ENCODE measurements at places on chromosomes 13 and 19.

DNA sequence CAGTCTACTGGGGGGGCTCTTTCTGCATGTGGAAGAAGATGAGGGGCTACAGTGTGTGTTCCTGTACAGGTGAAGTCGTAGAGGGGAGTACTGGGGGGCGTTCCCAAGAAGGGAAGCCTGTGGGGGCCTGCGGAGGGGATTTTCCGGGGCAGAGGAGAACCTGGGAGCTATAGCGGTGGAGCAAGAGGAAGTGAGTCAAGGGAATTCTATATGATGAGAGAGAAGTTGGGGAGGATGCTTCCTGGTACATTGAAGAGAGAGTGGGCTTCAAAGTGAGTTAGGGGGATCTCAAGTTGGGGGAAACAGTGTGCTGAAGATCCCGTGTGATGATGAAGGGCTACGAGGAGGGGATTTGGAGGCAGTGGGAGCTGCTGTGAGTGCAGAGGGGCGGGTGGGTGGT, 1.9 kb upstream of the CACNG8 start:
- DNase-seq, result no peak

DNA sequence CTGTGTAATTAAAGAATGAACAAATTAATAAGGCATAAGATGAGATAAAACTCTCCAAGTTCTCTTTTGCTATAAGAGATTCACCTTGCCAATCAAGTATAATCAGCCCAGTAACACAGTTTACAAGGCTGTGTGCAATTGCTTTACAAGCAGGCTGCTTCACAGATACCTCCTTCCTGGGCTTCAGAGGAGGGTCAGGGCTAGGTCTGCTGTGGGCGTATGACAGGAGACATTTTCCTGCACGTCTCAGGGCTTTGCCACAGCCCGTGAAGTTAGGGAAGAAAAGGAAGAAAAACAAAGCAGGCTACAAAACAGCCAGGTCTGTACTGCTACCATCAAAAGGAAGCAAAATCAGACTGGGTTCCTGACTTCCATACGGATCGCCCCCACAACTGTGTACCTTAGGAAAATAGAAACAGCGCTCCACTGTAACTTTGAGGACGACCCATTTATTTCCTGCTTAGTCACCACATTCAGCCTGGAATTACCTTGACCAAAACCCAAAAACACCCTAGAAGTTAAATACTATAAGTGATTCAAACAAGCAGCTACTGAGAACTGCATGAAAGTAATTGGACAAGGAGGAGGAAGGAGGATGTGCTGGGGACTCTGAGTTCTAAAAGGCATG, 12.4 kb downstream of the EFNB2 start:
- DNase-seq, result no peak

DNA sequence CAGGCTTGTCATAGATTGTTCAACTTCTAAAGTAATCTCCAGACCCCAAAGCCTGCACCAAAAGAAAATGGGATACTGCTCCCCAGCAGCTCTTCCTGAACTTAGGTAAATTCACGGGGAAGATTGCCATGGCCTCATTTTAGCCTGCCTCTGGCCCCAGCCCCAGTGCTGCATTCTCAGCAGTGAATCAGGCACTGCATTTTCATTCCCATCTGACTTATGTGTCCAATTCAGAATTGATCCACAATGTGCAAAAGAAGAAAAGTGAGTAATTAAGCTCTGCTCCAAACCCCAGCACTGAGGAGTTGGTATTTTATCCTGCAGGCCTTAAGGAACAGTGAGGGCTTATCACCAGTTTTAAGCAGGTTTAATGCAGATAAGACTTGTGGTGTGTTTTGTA, 176.4 kb downstream of the KCTD12 start:
- DNase-seq, result no peak

DNA sequence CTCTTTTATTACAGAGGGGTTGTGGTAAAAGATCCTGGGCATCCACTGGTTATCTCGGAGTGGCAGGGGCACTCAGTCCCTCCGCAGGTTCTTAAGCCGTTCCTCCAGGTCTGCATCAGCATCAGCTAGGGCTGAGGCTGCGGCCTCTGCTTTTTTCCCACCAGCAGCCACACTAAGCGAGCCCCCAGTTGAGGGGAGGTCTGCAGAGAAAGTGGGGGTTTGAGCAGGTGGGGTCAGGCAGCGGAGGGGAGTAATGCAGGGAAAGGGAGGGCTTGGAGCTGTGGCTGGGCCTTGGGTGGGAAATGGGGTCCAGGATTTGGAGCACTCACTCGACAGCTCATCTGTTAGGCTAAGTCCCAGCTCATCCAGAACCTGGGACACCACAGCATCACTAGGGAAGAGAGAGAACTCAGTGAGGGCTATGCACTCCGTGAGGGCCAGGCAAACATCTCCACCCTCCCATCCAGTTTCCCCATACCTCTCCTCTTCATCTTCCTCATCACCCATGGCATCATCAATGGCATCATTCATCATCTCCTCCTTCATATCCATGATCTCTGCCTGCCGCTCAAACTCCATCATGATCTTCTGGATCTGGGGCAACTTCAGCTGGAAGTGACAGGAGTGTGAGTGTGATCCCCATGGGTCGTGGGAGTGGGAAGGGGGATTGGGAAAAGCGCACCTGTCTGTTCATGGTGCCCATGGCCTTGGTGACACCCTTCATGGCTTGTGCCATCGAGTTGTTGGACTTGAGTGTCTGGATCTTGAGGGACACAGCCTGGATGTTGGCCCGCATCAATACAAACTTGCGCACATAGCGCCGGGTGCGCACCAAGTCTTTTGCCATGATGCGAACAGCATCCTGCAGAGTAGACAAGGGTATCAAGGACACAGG, 3.1 kb downstream of the CHMP2A start:
- DNase-seq, result no peak

DNA sequence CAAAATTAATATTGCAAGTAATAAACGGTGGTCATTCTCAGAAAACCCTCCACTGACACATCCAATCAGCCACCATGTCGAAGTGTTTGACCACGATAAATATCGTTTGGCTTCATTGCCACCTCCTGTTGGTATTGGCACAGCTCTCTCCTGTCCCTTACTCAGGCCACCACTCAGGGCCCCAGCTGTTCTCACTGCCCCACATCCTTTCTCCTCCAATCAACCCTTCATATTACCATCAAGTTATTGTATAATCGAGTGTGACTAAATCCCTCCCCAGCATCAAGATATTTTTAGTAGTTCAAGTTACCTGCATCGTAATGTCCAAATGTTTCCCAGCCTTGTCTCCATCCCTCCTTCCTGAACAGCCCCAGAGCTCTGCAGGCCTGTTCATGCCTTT, 50.4 kb downstream of the SACS start:
- DNase-seq, result no peak

- no peak for DNase-seq
These were observed 156.9 kb downstream of the KCTD15 start for GRCh38 chr19:33953592-33953991.

GRCh38 chr19:10601999-10602329, 14.9 kb upstream of the AP1M2 start:
- DNase-seq, result no peak

- DNase-seq, result no peak
These were observed 17.9 kb upstream of the RFC3 start for GRCh38 chr13:33799950-33800592.

- no peak for DNase-seq
These were observed 16.7 kb downstream of the KDM4B start for GRCh38 chr19:4985551-4985991.

GRCh38 chr19:13979686-13980085, 26.4 kb downstream of the RFX1 start:
- DNase-seq, result no peak

- no peak for DNase-seq
These were observed 1.3 kb upstream of the HNRNPL start for GRCh38 chr19:38850976-38851621.

DNA sequence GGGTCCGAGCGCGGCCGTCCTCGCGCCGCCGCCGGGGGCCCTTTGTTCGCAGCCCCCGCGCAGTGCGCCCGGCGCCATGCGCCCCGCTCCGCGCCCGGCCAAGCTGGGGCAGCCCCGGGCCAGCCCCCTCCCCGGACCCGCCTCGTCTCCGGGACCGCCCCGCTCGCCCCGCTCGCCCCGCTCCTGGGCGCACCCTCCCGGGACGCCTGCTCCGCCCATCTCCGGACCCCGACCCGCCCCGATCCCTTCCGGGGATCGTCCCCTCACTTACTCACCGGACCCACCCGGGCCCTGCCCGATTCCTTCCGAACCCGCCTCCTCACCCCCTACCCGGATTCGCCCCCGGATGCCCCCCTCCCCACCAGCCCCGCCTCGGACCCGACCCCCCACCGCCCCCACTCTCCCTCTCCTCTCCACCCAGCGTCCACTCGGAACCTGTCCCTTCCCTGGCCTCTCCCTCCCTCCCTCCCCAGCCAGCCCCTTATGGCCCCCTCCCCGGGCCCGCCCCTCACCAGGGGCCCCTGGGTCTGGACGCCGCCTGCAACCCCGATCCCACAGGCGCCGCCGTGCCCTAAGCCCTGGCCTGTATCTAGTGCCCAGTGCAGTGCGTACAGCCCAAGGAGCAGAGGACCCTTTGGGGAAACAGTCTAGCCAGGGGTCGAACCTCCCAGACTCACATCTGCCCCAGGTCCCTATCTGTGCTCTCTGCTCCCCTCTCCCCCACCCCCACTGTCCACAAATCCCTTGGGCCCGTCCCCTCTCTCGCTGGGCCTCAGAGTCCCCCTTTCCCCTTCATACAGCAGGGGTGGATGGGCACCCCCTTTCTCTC, at the start of gene CPAMD8:
Gene CPAMD8 (minus strand): TSS at position 105 of the 829 bp plus-strand sequence. CDS start 168 bp downstream, outside the sequence.
- DNase-seq, result no peak

DNA sequence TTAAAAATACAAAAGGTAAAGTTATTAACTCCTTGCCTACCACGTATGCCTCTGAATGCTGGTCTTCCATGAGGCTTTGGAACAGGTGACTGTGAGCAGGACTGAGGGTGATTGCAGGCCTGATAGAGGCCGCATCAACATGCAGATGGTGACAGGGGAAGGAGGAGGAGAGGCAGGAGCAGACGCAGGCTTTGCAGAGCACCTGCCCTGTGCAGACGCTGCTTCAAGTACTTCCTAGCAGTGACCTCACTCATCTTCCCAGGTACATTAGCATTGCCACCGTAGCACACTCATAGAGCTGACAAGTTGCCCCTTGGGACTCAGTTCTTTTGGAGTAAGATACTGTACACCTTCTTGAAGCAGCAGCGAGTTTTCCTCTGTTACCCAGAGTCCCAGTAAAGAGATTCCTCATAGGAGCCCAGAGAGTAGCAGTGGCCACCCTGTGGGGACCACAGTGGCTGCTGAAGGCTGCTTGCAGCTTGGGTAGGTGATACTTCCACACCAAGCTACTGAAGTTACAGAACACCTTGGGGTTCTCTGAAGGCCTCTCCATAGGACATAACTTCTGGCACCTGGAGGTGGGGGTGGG, 56.0 kb downstream of the ZNF536 start:
- no peak for DNase-seq

DNA sequence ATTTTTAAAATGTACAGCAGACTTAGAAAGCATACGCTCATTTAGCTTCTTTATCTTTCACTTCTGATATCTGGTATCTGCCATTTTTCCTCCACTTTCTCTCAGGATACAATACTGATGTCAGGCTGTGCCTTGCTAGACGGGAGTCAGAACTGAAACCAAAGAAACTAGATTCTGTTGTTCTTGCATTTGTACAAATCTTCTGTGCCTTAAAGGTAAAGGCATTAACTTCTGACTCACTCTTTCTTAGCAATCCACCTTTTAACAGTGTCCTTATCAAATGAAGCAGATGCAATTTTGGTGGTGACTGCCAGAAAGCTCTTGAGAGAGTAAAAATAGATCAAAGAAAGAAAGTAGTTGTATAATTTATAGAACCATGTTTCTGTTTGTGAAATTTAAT, 370.4 kb downstream of the PCDH20 start:
- DNase-seq, result no peak

- no peak for DNase-seq
These were observed 3.1 kb upstream of the DHRS12 start for GRCh38 chr13:51807041-51807440.

DNA sequence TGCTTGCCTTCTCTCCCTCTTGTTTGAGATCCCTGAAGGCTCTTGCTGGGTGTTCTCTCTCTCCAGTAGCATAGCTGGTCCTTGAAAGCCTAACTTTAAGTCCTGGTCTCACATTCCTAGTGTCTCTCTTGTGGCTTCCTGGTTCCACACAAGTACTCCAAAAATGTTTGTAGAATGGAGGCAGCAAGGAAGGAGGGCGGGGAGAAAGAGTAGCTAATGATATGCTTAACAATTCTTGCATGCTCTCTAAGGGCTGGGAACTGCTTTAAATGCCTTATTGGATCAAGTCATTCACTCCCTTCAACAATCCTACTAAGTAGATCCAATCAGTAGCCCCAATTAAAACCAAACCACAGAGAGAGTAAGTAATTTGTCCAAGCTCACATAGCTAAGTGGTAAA, 357.3 kb downstream of the KLF5 start:
- DNase-seq, result no peak
